ENCODE measurements at places on chromosomes 6 and 20.

DNA sequence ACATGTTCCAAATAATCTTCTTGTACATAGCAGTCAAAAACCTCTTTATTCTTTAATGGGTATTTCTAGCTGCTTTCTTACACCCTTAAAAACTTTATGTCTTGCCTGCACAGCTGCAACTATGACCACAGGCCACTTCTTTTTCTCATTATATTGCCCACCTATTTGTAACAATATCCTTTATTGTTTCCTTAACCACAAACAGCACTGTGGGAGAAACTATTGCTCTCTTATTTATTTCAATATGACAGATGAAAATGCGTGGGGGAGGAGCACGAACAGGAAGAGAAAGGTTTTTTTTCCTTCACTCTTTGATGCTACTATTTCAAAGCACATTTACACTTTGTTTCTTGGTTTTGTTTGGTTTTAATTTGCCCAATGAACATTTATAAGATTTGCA is 253.5 kb downstream of the GJA1 start:
- no peak for DNase-seq

DNA sequence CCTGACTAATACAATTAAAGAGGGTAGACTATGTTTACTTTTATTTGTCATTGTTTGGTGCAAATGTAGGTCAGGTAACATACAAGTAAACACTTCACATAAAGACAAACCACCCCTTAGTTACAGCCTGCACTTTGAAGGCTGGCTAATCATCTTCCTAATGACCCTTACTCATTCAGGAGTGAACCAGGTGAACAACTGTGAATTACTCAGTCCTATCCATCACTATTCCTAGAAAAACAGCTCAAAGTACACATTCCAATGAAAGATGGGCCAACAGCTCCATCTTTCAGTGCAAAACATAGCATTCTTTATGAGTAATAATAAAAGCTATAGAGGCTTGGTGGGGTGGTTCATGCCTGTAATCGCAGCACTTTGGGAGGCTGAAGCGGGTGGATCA is 78.2 kb downstream of the FRK start:
- no peak for DNase-seq

DNA sequence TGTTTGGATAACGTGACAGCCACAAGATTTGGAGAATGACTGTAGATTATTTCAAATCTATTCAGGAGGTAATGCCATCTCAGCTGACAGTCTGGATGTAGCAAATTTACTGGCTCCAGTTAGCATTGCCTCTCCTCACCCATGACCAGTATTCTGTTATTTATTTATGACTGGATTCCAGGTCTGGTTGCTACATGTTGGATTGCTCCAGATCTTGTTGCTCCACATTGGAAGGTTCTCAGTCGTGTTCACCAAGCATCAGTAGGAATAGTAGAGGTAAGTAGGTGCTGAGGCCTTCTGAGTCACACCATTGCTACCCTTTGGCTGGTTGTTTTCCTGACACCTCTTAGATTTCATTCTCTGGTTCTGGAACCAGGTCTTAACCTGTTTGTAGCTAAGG is 69.5 kb upstream of the ELOVL5 start:
- no peak for DNase-seq

DNA sequence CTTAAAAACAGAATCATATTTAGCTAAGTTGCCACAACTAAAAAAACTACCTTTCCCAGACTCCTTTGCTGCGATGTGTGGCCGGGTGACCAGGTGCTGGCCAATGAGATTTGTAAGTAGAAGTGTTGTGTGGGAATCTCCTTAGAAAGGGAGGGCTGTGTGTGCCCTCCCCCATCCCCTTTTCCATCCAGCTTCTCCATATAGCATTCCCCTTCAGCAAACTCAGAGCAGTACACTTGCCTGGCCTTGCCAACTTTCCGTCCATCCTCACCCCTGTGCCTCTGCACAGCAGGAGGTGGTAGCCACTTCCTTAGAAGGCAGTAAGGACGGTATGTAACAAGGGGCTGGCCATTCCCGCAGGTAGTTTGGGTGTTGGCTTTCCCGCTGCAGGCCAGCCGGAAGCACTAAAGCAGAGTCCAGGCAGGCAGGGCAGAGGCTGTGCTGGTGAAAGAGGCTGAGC is 22.3 kb upstream of the KCNK16 start:
- DNase-seq = no peak

DNA sequence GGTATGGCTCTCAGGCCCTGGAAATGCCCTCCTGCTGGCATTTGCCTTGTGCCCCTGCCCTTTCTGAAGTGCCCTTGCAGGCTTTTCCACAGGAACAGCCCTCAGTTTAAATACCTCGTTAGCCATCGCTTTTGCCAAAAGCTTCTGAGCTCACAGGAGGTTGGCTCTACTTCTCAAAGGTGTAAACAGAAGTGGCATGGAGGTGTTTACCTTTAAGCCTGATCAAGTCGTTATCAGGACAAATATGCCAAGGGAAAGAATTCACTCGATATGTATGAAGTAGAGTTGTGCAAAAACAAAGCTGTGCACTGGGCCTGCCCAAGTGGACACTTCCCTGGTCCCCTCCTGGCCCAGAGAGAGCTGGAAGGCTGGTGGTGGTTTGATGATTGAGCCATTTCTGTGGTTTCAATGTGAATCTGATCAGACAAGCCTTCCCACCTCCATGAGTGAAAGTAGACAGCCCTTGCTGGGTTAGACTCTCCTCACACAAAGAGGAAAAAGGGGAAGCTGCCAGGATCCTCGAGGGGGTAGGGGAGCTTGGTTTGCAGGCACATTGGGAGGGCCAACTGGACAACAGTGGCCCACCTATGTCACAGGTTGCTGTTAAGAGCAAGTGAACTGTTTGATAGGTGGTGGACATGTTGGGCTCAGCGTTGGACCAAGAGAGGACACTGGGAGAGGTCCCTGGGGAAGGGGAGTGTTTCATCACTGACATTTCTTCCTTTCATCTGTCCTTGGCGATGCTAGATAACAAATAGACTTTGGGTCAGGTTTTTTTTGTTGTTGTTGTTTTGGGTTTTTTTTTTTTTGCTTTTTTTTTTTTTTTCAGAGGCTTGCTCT is 98.7 kb downstream of the ZDHHC14 start:
- no peak for DNase-seq

- DNase-seq = no peak
Measured at GRCh38 chr20:24953209-24953575, 4.1 kb downstream of the CST7 start.

- DNase-seq = peak; percentile 14
Measured at GRCh38 chr6:9999796-10000195, 415.1 kb downstream of the TFAP2A start.
